ENCODE measurements at places on chromosomes 7 and 10.

GRCh38 chr10:129961157-129961701, 2.8 kb downstream of the EBF3 start:
- DNase-seq, result no peak

GRCh38 chr10:100162696-100163095, 23.1 kb downstream of the ERLIN1 start:
- DNase-seq, result no peak

DNA sequence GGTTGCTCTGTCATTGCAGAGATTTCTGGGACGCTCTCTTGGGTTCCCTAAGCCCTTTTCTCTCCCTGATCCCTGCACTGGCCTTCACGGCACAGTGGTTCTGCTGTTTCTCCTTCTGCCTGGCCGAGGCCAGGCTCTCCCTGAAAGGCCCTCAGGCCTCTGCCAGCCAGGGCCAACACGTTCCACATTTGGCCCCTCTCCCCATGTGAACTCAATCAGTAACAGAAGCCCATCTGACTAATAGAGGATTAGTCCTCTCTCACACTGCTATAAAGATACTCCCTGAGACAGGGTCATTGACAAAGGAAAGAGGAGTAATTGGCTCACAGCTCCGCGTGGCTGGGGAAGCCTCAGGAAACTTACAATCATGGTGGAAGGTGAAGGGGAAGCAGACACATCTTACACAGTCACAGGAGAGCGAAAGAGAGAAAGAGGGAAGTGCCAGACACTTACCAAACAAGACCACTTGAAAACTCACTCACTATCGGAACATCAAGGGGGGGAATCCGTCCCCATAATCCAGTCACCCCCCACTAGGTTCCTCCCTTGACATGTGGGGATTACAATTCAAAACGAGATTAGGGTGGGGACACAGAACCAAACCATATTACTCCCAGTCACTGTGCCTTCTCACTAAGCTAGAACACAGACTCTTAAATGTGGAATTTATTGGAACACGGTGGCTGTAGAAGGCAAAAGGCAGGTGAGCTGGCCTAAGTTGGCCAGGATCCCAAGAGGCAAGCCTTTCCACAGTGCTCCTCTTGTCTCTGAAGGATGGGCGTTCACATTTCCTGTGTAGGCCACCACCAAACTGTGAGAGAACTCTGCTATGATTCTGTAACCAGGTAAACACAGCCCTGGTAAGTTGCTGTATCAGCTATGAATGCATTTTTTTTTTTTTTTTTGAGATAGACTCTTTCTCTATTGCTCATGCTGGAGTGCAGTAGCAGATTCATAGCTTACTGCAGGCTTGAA, 8.8 kb downstream of the FZD8 start:
- no peak for DNase-seq

- DNase-seq, result no peak
Observed at GRCh38 chr7:25574828-25575227, 346.5 kb upstream of the NPVF start.

DNA sequence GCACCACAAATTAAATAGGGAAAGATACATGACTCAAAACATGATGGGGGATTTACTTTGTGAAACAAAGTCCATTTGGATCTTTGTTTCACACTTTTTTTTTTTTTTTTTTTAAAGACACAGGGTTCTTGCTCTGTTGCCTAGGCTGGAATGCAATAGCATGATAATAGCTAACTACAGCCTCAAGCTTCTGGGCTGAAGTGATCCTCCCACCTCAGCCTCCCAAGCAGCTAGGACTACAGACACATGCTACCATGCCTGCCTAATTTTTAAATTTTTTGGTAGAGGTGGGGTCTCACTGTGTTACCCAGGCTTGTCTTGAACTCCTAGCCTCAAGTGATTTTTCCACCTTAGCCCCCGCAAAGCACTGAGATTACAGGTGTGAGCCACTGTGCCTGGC, 172.6 kb upstream of the KLF14 start:
- DNase-seq, result no peak

GRCh38 chr7:77238703-77239136, 39.1 kb upstream of the FGL2 start:
- no peak for DNase-seq
